ENCODE measurements at places on chromosomes 4 and X. TPM values are rescaled to one million over a fixed set of nuclear protein-coding genes. Genes with fewer than 3 reads are reported as not detected.

DNA sequence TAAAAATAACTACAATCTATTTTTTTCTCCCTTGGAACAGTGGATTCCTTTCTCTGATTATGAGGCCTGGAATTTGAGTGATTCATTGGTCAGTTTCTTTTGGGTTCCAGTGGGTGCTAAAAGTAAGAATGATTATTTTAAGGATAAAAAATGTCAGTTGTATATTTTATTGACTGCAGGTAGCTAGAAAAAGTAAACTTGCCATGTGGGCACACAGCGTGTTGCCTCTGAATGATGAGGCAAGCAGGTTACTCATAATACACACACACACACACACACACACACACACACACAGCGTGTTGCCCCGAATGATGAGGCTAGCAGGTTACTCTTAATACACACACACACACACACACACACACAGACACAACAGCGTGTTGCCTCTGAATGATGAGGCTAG lies 13.8 kb downstream of the GALNT7 start:
- no peak for DNase-seq

- DNase-seq, result peak; percentile 51
Measured at GRCh38 chr4:113979148-113979904, at the start of gene ARSJ. Gene ARSJ (minus strand): TSS chr4:113979647. CDS start chr4:113978834, 813 bp downstream.

Gene MAGEC1
- not detected for total RNA-seq

Gene PPBP
- total RNA-seq, result 10.4 TPM

GRCh38 chrX:20857746-20858145 lies 516.5 kb upstream of the CNKSR2 start:
- no peak for DNase-seq

DNA sequence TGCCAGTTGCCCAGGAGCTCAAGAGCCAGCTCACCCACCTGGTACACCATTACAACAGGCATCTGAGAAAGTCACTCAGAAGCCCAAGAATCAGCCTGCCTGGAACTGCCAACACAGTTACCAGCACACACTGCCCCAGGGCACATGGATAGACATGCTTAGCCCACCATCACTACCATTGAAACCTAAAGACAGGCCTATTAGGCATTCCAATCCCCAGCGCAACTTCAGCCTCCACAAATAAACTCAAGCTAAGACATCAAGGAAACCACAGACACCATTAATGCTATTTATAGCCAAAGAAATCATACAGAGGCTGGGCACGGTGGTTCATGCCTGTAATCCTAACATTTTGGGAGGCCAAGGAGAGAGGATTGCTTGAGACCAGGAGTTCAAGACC lies 42.3 kb downstream of the ATRX start:
- DNase-seq, result no peak

- DNase-seq, result peak; percentile 88
Measured at GRCh38 chrX:129781134-129781672, 1.5 kb downstream of the SASH3 start.

All from left lung (tissue), 14 donors.